ENCODE measurements at places on chromosomes 7 and 10.

DNA sequence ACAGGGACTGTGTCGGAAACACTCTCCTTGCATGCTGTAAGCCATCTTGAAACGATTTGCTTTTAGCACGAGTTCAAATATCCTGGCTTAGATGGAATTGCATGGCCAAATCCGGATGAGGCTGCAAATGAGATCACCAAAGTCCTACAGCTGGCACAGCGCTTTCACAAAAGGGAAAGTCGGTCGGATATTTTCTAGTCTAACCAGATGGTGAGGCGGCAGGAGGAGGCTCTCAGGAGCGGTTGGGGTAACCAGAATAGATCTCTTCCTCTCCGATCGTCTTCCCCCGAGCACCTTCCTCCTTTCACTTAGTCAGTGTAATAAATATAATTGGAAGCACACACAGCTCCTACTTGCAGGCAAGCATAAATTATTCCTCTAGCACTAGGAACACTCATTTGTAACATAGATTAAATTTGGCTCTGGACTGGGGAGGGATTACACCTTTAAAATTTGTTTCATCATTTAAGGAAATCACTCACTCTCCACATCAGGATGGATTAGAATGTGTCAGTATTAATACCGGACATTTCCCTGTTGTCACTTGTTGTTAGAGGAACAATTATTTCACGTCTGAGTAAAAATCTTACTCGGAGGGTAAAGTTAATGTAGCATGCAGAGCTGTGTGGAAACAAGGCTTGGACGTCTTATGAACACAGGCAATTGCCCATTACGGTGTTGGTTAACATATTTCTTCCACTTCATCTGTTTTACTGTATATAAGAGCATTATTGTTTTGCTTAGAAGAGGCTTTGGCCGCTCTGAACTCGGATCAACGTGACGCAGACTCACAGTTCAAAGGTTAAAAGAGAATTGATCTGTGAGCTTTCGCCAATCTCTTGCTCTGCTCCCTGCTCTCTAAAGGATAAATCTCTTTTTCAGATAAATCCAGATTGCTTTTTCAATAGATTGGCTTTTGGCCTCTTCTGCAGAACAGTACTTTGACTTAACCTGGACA lies 857.9 kb downstream of the TYW1 start:
- no peak for DNase-seq

DNA sequence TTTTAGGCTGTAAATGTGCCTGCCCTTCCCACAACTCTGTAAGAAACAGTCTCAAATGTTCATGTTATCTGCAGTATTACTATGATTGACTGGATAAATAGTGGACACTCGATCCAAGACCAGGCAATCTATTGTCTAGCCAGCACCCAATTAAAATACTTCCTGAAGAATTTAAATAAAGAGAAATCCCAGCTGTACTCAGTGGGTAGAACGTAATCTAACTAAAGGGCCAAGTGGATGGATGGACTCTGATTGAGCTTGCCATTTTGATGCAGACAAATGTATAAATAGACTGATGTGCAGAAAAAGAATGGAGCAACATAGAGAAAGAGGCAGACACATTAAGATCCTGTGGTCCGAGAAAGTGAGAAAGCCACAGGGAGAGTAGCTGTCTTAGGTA lies 158.0 kb downstream of the IPMK start:
- DNase-seq = no peak

- DNase-seq = peak; percentile 79
These were observed 6.7 kb upstream of the SMNDC1 start for GRCh38 chr10:110311357-110311949.

DNA sequence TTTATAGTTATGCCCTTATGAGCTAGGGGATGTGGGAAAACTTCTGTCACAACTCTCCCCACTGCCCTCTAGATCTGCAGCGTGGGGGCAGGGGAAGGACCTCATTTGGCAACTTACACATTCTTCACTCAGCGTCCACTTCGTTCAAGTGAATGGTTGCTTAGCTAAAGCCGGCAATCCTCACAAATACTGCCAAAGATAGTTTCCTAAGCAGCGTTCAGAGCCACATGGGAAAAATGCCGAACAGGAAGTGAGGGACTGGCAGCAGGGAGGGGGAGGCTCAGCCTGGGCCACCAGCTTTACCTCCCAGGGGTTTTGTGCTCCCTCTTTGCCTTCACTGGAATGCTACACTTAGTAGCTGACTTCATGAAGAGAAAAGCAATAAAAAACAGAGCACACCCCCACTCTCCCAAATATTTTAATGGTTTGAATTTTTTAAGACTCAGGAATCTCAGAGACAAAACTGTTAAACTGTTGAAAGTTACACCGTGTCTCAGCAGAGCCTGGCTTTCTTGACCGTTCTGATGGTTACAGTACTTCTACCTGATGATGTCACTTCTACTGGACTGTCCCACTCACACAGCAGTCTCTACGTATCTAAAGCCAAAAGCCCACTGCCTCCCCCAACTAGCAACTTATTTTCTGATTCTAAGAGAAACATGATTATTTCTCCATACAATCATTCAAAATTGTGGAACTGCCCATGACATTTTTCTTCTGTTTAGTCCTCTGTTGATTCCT lies 10.4 kb downstream of the GRM3 start:
- DNase-seq = no peak

GRCh38 chr10:5973069-5973468 lies 4.3 kb downstream of the IL15RA start:
- DNase-seq = no peak

- DNase-seq = no peak
These were observed 238.4 kb downstream of the DIP2C start for GRCh38 chr10:451021-451471.

- DNase-seq = no peak
These were observed 527 bp upstream of the SORCS3 start for GRCh38 chr10:104640339-104641186.

- no peak for DNase-seq
These were observed 30.4 kb upstream of the HABP2 start for GRCh38 chr10:113522460-113522859.

- DNase-seq = no peak
These were observed 703 bp upstream of the HILPDA start for GRCh38 chr7:128454808-128455542.

GRCh38 chr10:44032216-44032615 lies 352.7 kb downstream of the CXCL12 start:
- DNase-seq = no peak

GRCh38 chr7:26485367-26485934 lies 193.8 kb downstream of the SNX10 start:
- no peak for DNase-seq

DNA sequence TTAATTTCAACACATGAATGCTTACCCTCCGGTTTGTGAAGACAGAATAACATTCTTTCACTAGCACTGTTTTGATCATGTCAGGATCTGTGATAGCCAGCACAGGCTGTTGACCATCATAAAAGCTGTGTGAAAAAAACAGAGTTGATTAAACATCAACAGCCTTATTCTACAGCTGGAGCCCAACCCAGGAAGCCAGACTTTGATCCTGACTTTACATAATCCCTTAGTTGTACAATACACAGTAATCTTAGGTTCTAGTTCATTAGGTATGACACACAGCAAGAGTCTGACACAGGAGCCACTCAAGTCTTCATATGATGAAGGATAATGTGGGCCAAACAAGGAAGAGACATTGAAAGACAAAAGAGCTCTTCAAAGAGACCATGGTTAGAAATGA lies 11.4 kb downstream of the CYP3A4 start:
- no peak for DNase-seq

- DNase-seq = no peak
These were observed 75.3 kb downstream of the GRB10 start for GRCh38 chr7:50707236-50708006.

GRCh38 chr10:129768437-129769355 lies 195.4 kb downstream of the EBF3 start:
- DNase-seq = no peak

DNA sequence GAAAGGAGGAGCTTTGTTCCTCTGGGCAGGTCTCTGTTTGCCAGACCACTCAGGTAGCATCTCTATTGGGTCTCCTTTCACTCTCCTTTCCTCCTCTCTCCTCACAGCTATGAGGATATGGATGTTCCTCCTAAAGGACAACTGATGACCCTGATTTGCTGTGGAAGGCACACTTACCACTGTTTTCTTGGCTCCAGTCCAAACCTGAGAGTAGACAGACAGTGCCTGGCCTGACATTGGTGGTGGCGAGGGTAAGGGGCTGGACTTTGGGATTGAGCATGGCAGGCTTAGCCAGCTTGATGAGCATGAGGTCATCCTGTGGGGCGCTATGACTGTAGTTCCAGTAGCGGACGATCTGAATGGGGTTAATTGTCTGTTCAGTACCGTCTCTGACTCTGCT lies 3.6 kb downstream of the PRSS37 start:
- no peak for DNase-seq

DNA sequence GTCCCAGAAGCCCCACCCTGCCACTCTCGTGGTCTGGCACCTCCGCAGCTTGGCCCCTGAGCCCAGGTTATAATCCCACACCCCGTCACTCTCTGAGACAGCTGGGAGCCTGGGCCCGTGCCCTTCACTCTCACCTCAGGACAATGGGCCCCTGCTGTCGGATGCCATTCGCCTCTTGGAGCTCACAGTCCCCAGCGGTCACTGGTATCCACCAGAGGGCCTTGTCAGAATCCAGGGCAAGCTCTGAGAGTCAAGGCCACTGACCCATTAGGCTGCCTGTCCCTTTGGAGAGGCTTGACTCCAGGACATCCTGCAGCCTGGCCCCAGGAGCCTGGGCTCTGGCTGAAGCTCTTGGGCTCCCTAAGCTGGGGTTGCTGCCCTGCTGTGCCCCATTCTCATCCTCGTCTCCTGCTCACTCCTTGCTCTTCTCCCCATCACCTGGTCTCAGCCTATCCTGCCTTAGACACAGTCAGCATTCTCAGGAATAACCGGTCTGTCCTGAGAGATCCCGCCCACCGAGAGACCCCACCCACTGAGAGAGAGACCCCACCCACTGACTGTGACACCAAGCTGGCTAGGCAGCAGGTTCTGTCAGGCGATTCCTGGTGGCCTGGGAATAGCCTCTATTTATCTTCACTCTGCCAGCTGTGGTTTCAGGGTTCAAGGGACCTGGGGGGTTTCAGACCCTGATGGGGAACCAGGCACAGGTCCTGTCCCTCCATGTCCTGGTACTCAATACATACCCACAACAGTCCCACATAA lies 27.7 kb downstream of the CPXM2 start:
- no peak for DNase-seq

DNA sequence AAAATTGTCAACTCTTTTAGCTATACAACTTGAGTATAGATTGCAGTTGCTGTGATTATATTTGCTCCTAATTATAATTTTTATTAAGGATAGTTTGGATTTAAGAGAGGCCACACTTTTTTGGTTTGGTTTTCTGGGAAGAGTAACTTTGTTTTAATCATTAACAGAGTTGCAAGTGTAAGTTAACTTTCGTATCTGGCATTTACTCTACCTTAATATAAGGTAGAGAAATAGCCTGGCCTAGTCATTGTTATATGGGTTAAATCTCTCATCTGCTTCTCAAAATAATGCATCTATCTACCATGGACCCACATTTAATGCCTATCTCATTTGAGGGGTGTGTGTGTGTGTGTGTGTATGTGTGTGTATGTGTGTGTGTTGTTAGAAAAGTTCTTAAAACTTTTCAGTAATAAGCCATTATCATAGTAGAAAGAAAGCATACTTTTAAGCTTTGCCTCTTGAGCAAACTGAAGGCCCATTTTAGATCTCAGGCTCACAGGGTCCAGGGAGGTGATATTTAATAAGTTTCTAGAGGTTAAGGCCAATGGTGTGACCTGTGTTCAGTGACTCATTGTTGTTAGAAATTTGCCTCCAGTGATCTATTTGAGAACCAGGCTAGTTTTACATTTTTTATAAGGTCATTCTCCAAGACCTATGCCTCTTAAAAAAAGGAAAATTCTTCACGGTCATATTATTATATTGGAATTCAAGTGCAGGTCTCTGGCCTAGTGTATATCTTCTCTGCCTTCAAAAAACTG lies 10.9 kb upstream of the TEX47 start:
- DNase-seq = no peak

DNA sequence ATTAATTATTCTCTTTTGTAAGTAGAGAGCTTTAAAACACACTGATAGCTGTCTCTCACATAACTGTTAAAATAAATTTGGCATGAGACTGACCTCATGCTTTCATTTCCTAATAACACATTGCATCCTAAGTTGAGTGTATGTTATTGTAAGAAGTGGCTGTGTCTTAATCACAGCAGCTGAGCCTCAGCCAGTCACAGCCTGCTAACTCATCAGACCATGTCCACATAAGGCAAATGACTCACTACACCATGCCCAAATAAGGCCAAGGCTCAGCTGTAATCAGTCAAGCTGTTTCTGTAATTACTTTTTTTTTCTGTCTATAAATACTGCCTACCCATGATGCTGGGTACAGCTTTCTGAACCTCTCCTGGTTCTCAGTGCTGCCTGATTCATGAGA lies 860.9 kb downstream of the XPNPEP1 start:
- DNase-seq = no peak

GRCh38 chr10:1360558-1361164 lies 304.5 kb downstream of the WDR37 start:
- DNase-seq = no peak

- no peak for DNase-seq
These were observed 1.0 kb downstream of the TLL2 start for GRCh38 chr10:96512524-96513304.

GRCh38 chr10:92692080-92692671 lies 2.4 kb downstream of the HHEX start:
- no peak for DNase-seq

DNA sequence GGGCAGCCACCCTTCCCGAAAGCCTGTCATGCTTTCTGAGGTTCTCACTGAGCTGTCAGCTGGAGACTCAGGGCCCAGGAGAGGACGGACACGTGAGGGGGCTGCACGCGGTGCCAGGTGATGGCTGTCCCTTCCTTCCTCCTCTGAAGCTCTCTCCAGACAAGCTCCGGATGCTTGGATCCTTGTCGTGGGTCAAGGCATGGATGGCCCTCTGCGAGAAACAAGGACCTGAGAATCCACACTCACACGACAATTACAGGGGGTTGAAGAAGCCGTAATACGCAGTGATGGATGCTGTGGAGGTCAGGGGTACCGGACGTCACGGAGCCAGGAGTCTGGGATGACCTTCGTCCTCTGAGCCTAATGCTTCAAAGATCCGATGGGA lies 170.3 kb downstream of the USP6NL start:
- DNase-seq = no peak

DNA sequence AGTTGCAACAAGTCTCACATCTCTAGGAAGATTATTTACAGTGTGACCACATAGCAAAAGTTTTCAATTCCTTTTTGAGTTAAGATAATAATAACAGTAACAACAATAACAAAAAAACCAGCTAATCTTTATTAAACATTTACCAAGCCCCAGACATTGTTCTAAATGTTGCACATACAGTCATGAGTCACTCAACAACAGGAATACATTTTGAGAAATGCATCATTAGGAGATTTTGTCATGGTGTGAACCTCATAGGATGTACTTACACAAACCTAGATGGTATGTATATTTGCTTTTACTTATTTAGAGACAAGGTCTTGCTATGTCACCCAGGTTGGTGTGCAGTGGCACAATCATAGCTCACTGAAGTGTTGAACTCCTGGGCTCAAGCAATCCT lies 52.0 kb downstream of the SPAM1 start:
- DNase-seq = no peak
